ENCODE measurements at places on chromosomes 6 and 20.

DNA sequence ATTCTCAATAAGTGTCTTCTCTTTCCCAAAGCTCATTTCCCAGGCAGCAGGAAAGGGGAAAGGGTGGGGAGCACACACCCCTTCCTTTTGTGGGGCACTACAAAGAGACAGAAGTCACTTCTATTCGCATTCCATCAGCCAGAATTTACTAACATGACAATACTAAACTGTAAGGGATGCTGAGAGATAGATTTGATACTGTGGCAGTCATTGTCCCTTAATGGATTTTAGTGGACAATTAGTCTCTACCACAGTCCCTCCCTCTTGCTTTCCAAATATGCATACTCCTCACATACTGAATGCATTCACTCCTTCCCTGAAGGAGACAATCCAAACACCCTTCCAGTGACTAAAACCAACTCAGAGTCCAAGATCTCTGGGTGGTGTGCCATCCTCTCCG lies 50.5 kb downstream of the ABRACL start:
- no peak for DNase-seq

GRCh38 chr20:37903317-37904007 lies 535 bp downstream of the VSTM2L start:
- no peak for DNase-seq

GRCh38 chr6:69238067-69238466 lies 558.7 kb downstream of the LMBRD1 start:
- DNase-seq, result no peak

GRCh38 chr6:36969988-36970891 lies 15.7 kb downstream of the PI16 start:
- DNase-seq, result no peak

DNA sequence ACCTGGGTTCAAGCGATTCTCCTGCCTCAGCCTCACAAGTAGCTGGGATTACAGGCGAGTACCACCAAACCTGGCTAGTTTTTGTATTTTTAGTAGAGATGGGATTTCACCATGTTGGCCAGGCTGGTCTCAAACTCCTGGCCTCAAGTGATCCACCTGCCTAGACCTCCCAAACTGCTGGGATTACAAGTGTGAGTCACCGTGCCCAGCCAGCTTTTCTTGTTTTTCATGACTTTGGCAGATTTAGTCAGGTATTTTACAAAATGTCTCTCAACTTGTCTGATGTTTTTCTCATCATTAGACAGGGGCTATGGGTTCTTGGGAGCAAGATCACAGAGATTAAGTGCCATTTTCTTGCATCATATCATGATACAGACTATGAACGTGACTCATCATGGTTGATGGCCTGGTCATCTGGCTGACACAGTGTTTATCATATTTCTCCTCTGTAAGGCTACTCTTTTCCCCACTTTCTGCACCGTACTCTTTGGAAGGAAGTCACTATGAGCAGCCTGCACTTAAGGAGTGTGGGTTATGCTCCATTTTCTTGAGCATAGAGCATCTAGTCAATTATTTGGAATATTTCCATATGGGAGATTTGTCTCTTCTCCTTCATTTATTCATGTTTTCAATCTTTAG lies 67.8 kb downstream of the RNF182 start:
- DNase-seq, result no peak

- no peak for DNase-seq
Observed at GRCh38 chr20:53224851-53225250, 252.7 kb downstream of the TSHZ2 start.

DNA sequence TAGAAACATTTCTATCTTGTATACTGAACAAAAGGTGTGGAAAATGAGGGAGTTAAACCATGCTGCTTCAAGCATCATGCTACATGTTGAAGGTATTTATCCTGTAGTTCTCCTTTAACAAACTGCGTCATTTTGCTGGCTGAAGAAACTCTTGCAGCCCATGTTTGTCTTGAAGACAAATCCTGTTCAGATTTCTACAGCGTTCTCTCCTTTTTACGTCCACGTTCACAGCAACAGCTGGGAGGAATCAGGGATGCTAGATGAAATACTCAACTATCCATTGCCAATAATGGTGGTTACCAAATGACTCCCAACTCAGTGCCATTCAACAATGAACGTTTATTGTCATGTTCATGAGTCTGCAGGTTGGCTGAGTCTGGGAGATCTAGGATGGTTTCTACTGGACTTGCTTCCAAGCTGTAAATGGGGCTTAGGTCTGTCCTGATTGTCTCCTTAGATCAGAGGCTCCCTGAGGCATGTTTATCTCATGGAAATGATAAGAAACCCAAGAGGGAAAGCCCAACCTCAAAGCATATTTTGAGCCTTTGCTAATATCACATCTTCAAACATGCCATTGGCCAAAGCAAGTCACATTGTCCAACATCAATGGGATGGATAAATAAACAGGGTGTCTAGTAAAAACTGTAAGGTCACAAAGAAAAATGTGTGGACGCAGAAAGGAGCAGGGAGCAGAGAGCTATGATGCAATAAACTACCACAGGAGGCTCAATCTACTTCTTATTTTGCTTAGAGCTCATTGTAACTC lies 2.7 kb upstream of the PLCB1 start:
- no peak for DNase-seq

DNA sequence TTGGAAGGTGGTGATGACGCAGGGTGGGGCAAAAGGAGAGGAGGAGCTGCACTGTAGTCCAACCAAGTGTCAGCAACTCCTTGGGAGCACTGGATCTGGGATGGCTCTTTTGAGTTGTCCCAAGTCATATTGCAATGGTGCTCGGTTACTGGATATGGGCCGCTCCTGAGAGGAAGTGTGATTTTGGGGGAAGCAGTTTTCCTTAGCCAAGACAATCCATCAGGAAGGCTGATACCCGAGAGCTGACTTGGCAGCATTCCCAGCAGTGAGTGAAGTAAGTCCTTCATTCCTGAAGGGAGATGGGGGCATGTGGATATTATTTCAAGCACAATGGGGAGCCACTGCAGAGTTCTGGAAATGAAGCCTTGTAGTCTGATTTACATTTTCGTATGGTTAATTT lies 354.1 kb downstream of the RFPL4B start:
- no peak for DNase-seq

DNA sequence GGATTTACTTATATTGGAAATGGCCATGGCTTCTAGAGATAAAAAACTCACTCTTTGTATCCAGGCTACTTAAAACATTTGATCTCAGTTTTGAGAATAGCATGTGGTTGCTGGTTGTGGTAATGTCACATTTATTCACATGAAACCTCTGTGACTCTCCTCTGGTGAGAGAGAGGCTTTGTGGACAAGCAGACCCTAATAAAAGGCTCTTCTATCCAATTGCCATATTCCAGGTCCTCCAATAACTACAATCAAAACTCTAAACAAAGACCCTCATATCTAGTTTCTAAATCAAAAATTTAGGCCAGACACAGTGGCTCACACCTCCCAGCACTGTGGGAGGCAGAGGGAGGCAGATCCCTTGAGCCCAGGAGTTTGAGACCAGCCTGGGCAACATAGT lies 176.3 kb upstream of the LAMP5 start:
- DNase-seq, result no peak

DNA sequence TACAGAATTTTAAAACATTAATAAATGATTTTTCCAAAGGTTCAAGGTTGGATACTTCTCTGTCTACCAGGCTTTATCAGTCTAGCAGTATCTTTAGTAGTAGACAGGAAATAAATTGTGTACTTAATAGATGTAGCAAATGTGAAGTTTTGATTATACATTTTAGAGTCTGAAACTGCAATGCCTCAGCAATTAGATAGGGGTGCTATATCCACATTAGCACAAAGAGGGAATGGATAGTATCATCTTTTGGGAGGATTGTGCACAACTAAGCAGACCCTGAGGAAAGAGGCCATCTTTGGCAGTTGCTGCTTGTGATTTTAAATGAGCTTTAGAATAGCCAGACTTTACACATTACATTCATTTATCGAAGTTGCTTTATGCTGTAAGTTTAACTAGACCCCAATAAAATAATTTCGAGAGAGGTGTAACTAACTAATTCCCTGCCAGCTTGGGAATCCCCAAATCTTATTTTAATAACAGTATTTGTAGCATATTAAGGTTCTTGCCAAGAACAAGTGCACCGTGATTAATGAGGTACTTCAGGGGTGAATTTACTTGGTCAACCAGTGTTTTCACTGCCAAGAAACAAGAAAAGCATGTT lies 2.8 kb downstream of the KCNQ5 start:
- no peak for DNase-seq

- no peak for DNase-seq
Observed at GRCh38 chr6:13339863-13340630, 11.7 kb upstream of the TBC1D7 start.

DNA sequence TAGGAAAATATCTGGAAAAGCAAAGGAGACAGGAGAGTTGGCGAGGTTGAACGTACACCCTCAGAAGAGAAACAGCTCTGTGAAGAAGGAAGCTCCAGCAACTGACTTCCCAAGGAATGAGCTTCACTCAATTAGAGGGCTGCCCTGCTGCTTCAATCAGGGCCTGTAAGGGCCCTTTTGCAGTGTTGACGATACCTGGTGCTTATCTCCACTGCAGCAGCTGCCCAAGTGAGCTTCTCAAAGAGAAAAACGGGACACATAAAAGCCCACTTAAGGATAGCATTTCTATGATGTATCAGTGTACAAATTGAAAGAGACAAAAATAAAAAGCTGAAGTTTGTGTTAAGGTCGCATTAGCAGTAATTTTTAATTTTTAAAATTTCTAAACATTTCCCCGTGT lies 16.4 kb downstream of the SEC63 start:
- DNase-seq, result no peak

DNA sequence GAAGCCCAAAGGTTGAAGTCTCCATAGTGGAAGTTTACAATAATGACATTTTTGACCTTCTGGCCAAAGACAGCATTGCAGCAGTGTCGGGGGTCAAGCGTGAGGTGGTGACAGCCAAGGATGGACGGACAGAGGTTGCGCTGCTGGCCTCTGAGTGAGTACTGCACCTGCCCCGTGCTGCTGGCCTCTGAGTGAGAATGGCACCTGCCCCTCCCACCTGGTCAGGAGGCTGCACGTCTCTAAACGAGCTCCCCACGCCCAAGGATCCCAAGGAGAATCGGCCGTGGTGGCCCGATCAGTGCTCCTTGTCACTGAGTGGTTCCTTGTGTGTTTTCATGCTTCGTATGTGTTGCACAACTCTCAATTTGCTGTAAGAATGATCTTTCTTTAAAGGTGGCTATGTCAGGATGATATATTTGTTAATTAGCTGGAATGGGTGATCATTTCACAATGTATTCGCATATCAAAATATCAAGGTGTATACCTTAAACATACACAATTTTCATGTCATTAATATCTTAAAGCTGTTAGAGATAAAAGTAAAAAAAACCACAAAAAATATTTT lies 40.4 kb downstream of the FRMD1 start:
- DNase-seq, result no peak

- DNase-seq, result no peak
Observed at GRCh38 chr20:56328861-56329260, 29.9 kb upstream of the FAM210B start.

DNA sequence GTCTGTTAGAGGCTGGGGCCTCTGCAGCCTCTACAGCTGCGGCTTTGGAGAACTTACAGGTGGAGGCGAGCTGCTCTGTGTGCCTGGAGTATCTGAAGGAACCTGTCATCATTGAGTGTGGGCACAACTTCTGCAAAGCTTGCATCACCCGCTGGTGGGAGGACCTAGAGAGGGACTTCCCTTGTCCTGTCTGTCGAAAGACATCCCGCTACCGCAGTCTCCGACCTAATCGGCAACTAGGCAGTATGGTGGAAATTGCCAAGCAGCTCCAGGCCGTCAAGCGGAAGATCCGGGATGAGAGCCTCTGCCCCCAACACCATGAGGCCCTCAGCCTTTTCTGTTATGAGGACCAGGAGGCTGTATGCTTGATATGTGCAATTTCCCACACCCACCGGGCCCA lies 2.6 kb downstream of the TRIM39 start:
- DNase-seq, result no peak

- DNase-seq, result no peak
Observed at GRCh38 chr20:44597930-44598329, 15.6 kb downstream of the PKIG start.

GRCh38 chr20:59013031-59013951 lies 5.9 kb upstream of the TUBB1 start:
- DNase-seq, result no peak

- DNase-seq, result no peak
Observed at GRCh38 chr20:37294262-37294981, 5.0 kb downstream of the MANBAL start.

DNA sequence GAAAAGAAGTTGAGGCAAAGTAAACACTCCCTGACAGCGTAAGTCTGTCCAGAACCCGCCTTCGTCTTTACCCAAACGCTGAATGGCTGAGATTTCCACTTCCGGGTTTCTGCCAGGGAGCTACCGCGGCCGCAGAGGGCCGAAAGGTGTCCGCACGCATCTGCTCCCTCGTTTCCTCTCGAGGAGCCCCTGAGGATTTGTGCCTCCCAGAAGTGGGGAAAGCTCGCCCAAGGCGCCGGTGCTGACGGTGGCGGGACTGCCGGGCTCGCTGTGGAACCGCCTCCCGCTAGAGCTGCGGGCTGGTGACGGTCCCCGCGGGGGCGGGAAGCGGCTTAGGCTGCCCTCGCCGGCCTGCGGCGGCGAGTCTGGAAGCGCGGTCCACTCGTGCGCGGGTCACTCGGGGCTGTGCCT lies 1760.2 kb upstream of the DEFB115 start:
- no peak for DNase-seq

All from esophagus squamous epithelium (tissue), 5 donors.